ENCODE measurements at places on chromosomes 2 and 18.

GRCh38 chr2:100844514-100844913 lies 24.6 kb downstream of the NPAS2 start:
- DNase-seq, result no peak

DNA sequence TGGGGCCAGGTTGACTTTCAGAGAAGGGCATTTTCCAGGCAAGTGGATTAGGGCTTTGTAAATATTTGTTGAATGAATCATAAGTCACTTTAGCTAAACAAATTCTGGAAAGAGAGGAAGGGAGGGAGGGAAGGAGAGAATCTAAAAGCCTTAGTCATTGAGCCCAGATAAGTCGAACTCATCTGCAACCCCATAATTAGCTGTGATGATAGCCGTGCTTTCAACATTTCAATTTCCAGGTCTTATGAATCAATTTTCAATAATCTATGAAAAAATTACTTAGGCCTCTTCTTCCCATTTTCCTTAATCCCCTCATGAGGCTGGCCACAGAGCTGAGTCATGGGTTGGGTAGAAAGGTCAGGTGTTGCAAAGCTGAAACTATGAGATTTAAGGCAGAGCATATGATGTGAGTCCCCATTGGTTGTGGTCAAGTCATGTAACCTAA lies 111.9 kb upstream of the MAPRE2 start:
- DNase-seq, result peak; percentile 18

DNA sequence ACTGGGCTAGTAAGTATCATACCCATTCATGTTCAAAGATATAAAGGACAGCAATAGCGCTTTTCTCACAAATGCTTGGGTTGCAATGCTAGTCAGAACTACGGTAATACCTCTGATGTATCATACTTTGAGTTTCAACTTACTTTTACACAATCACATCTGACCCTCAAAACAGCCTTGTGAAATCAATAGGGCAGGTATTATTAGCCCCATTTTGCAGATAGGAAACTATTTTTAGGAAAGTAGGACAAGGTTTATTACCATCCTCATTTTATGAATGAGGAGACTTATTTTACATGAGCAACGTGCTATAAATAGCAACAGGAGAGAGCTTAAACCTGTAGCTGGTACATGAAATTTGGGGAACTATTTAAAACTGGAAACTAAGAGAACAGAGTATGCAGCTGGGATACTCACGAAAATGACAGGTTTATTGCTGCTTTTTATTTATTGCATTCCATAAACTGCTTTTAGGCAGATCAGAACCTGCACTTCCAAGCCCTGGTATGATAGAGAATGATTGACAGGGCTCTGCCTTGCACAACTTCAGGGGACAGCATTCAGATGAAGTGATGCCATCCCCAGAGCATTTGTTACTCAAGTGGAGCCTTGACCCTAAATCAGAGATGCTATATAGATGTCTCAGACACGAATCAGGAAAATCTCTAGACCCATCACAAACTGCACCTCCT lies 42.4 kb upstream of the PPM1B start:
- DNase-seq, result no peak

DNA sequence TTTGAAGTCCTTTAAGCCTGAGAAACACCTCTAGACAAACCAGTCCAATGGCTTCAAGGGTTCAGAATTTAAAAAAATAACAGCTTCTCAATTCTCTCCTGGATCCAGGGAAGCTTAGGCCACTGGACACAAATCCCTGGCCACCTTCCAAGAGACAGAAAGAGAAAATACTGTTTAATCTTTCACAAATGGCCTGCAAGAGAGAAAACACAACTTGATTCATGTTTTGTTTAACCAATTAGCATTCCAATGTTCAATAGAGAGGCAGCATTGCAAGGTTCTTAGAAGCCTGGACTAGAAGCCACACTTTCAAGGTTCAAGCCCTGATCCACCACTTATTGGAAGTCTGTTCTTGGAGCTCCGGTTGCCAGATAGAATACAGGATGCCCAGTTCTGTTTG lies 109.0 kb upstream of the PARD3B start:
- peak; percentile 17 for DNase-seq

DNA sequence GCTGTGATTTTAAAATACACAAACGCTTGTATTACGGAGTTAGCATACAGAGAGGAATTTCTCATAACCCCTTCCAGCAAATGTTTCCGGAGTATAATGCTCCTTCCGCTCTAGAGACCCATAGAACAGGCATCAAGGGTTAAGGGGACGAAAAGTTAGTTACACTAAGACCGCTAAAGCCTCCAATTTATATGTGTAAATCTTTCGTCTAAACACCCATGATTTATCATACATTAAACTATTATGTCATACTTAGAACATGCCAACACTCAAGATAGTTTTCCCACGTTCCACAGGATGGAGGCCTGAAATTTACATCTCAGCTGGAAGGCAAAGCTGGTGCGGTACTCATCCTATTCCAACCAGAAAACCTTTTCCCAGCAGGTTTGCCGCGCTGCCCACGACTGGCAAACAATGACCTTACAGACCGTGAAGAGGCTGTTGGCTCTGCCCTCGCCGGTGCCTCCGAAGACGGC lies 650 bp downstream of the ORMDL1 start:
- DNase-seq, result peak; percentile 18

GRCh38 chr2:182972548-182972942 lies 65.7 kb downstream of the NCKAP1 start:
- DNase-seq, result no peak

GRCh38 chr2:23091900-23092299 lies 293.1 kb upstream of the KLHL29 start:
- DNase-seq, result no peak

DNA sequence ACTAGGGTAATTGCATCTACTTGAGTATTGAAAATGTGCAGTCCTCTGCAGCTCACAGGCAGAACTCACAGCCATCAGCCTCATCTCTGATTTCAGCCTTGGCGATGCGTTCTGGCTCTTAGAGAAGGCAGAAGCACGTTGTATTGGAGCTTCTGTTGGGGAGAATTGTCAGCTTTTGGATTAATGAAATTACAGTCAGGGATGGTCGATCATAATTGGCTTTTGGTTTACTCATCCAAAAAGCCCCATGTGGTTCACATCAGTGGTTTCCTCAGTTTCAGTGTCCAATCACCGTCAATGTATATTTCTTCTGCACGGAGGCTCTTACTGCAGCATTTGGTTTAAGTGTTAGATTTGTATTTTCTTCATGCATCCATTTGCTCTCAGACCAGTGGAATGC lies 218.5 kb upstream of the SOX11 start:
- no peak for DNase-seq

GRCh38 chr2:240968731-240969624 lies 29.4 kb upstream of the SNED1 start:
- DNase-seq, result no peak

GRCh38 chr18:54696616-54697293 lies 105.7 kb downstream of the DYNAP start:
- no peak for DNase-seq

GRCh38 chr18:21300035-21300907 lies 58.2 kb downstream of the GREB1L start:
- DNase-seq, result no peak

GRCh38 chr18:69559604-69560003 lies 158.9 kb downstream of the DOK6 start:
- DNase-seq, result no peak

DNA sequence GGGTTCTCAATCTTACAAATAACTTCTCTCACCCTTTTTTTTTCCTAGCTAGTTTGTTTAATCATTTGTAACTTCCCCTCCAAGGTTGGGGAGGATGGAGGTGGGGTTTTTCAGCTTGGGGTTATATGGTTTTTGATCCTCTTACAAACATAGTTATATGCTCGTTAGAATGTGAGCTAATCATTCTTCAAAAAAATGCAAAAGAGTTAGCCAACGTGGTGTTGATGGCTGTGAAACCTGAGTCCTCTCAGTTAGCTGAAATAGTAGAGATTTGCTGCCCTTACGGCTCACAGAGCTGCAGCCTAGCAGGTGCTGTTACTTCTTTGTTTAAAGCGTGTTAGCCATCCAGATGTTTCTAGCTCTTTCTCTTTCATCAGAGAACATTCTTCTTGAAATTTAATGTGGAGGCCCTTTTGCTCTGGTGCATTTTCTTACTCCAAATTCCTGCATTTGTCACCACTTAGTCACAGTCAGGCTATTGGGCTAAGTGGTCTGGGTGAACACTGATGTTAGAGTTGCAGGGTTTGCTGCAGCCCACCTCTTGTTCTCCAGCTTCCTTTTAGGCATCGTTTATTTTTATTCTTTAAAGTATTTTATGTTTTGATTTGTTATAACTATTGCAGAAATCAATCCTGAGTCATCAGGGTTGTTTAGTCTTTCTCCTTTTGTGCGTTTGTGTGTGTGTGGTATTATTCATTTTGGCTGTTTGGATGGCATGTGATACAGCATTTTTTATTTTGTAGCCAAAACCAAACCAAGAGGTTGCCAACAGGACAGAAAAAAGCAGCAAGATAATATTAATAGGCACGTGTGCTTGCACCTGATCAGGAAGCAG lies 41.1 kb downstream of the LIMS1 start:
- DNase-seq, result peak; percentile 72

- no peak for DNase-seq
Measured at GRCh38 chr2:18304849-18305248, 255.6 kb downstream of the RDH14 start.
